ENCODE measurements at places on chromosomes 1 and 21. TPM values are rescaled to one million over a fixed set of nuclear protein-coding genes. Genes with fewer than 3 reads are reported as not detected.

- DNase-seq = no peak
These were observed 15.2 kb upstream of the CLSTN1 start for GRCh38 chr1:9838946-9839345.

DNA sequence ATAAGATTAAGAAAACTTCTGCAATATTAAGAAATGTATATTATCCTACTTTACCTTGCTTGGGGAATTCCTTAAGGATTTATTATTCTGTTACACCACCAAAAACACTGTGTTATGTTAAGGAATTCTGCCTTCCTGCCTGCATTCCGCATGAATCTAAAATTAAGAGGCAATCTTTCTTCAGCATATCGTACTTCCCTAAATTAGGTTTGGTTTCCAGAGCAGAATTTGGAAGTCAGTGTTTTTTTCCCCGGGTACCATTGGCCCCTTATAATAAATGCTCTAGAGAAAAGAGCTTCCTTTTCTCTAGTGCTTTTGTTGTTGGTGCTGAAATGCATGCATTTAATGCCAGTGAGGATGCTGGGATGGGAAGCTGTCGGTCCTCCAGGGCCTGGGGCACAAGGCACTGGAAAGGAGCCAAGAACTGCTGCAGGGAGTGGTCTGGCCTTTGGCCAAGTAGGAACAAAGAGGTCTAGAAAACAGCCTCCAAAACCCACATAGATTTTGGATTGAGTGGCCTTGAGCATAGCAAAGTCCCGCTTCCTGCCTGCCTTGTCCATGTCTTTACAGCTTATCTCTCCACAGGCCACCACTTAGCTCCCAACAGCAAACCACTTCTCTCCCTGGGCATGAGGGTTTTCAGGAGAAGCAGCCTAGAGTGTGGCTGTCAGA lies 69.9 kb downstream of the RRAGC start:
- DNase-seq = no peak

DNA sequence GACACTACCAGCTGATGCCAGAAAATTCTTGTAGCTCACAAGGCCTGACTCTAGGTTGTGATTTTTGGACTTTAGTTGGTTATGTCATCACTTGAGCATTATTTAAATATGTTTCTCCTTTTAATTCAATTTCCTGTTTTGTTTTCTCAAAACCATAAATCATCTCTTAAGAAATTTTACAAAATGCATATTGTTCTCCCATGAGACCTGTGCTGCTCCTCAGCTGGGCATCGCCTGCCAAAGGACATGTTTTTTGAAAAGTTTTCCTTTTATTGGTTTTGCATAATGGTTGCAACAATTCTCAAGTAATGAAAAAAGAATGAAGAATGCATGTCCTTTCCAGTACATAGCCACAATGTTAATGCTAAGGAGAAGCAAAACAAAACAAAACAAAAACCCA lies 204.7 kb upstream of the LYPLAL1 start:
- no peak for DNase-seq

Gene CDK18
- total RNA-seq = 32.0 TPM

DNA sequence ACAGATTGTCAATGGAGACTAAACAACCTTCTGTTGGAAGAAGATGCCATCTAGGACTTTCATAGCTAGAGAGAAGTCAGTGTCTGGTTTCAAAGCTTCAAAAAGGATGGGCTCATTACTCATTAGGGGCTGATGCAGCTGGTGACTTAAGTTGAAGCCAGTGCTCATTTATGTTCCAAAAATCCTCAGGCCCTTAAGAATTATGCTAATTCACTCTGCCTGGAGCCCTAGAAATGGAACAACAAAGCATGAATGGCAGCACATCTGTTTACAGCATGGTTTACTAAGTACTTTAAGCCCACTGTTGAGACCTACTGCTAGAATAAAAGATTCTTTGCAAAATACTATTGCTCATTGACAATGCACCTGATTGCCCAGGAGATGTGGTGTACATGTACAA lies 63.7 kb downstream of the TTC3 start:
- no peak for DNase-seq

GRCh38 chr1:64865105-64865757 lies 101.1 kb downstream of the JAK1 start:
- DNase-seq = no peak

DNA sequence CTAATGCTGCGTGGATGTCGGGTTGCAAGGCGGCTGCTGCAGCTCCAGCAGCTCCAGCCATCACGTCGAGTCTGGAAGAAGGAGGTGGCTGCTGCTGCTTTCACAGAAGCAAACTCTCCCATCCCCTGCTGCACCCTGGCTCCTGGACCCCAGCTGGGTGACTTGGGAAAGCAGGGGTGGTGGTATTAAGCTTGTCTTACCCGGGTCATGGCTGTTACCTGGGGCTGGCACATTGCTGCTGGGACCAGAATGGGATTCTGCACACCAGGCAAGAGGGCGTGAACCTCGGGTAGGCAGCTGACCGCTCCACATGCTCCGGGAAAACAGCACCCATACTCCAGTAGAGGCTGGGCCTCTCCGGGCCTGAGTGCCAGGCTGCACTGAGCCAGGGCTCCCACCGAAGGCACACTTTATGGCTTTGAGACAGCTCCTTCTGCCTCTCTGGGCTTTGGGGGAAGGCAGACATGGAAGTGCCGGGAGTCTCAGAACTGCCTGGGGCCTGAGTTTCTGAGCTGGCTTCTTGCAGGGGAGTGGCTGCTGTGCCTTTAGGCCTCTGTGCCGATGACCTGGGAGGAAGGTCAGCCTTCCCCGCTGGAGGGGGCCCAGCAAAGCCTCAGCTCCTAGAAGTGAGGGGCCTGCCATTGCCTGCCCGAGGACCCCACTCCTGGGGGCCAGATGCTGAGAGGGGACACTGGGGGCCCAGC lies 1.2 kb downstream of the SMIM1 start:
- no peak for DNase-seq

DNA sequence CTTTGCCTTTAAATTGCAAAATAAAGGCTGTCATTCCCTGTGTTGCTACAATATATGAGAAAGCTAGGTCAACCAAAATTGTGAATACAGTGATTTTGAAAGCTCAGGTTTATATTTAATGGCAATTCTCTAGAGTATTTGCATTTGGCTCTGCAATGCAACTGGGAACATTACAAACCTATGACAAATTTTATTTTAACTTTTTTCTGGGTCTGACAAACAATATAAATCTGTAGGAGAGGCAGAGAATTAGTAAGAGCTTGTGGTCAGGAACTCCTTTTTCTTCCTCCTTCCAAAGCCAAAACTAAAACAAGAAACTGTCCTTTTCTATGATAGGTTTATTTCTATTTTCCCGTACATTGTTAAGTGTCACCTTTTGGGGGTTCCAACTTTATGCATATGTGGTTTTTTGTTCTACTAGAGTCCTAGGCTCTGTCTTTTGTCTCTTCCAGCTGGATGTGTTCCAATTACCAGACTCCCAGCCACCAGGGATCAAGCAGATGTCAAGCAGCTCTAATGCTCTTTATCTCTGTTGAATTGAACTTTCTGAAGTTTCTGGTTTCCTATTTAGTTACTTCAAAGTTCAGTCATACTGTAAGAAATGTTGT lies 106.9 kb downstream of the ASH1L start:
- DNase-seq = no peak

GRCh38 chr1:236471653-236472052 lies 52.1 kb upstream of the LGALS8 start:
- DNase-seq = peak; percentile 4

Gene KRTAP21-2
- total RNA-seq = not detected

Gene AMY1B
- not detected for total RNA-seq

- DNase-seq = no peak
These were observed 6.9 kb downstream of the AHCYL1 start for GRCh38 chr1:109991400-109991925.

DNA sequence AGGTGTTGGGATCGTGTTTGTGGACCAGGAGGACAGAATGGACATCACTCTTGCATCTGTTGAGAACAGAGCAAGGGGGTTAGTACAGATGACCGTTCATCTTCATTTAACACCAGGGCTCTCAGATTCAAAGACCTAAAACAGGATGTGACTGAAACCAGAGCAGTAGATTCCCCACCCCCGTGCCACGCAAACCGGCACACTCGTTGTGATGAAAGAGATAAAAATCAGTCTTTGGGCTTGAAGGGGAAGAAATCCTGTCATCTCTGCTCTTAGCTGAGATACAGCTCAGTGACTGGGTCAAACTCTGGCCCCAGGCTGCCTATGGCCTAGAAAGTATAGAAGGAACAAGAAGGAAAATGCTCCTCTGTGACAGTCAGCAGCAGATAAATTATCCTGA lies 146.2 kb upstream of the KRTAP19-8 start:
- DNase-seq = no peak

Gene AADACL4
- total RNA-seq = not detected

- no peak for DNase-seq
These were observed 176.7 kb downstream of the CRB1 start for GRCh38 chr1:197444755-197445154.

DNA sequence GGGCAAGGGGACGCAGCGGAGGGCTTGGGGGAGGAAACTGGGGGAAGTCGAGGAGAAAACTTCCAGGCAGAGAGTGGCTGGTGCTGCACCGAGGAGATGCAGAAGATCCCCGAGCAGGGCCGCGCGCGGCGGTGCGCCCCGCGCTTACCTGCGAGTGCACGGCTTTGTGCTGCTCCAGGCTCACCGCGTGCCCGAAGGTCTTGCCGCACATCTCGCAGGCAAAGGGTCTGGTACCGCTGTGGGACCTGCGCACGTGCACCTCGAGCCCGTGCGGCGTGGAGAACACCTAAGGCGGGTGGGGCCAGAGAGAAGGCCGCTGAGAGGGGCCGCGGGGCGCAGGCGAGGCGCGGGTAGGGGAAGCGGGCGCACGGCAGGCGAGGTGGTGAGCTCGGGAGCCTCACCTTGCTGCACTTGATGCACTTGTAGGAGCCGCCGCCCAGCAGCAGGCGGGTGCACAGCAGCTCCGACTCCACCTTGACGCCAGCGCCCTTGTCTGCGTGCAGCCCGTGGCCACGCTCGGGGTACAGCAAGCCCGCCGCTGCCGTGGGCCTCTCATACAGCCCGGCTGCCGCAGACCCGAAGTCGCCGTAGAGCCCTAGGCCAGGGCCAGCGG lies 6.4 kb downstream of the GFI1 start:
- no peak for DNase-seq

Gene MYOG
- not detected for total RNA-seq

Gene TFF2
- not detected for total RNA-seq

Gene CD5L
- not detected for total RNA-seq

Gene OR2G6
- total RNA-seq = not detected

DNA sequence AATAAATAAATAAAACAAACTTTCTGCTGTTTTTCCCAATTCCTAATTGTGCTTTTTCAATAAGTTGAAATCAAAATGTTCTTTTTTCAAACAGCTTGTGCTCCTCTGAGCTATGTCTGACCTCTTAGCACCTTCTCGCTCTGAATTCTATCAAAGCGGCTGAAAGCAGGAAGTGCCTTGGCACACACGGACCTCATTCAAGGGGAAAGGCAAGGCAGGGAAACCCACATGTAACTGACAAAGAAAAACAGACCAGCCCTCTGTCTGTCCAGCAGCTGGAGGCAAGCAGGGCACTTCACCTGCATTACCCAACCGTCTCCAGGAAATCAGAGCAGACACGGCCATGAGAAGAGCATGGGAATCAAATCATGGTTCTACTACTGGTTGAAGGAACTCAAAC lies 56.7 kb downstream of the PLPP3 start:
- no peak for DNase-seq

Gene LBR
- 97.4 TPM for total RNA-seq

DNA sequence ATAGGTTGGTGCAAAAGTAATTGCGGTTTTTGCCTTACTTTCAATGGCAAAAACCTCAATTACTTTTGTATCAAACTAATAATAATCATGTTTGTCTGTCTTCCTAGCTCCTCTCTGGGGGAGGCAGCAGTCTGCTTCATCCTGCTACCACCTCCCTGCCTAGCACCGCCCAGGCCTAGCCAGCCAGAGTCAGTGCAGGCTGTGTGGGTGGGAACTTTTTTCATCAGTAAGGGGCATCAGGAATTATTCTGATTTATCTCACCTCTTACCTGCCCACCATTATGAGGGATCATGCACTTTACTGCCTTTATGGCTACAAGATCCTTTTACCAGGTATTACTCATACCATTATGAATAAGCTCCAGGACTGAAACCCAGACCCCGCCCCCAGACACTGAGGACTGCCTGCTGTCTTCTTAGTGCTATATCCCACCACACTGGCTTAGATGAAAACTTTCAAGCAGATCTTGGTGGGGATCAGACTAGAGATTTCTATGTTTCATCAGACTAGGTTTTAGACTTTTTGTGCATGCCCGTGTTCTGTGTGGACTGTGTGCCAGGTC lies 116.4 kb downstream of the PBX1 start:
- DNase-seq = no peak

GRCh38 chr1:167955915-167956314 lies 19.0 kb upstream of the MPC2 start:
- DNase-seq = no peak

Gene SYT14
- total RNA-seq = 0.07 TPM

DNA sequence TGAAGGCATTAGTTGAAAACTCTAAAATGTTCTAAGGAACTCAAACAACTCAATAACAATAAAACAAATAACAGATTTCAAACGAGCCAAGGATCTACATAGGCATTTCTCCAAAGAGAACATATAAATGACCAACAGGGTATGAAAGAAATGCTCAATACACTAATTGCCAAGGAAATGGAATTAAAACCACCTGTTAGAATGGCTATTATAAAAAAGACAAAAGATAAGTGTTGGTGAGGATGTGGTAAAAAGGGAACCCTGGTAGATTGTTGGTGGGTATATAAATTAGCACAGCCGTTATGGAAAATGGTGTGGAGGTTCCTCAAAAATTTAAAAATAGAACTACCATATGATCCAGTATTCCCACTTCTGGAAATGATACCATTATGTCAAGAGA lies 9.1 kb upstream of the VAV3 start:
- DNase-seq = no peak

Gene HRNR
- total RNA-seq = not detected

Gene SPRR5
- not detected for total RNA-seq

Gene COL24A1
- total RNA-seq = not detected

- no peak for DNase-seq
These were observed 47.3 kb upstream of the LYPLAL1 start for GRCh38 chr1:219126377-219126776.
